Left ventricle myocardium inferior (tissue), 1 donor: ENCODE measurements at places on chromosomes 7 and 10. TPM values are rescaled to one million over a fixed set of nuclear protein-coding genes. Genes with fewer than 3 reads are reported as not detected.

DNA sequence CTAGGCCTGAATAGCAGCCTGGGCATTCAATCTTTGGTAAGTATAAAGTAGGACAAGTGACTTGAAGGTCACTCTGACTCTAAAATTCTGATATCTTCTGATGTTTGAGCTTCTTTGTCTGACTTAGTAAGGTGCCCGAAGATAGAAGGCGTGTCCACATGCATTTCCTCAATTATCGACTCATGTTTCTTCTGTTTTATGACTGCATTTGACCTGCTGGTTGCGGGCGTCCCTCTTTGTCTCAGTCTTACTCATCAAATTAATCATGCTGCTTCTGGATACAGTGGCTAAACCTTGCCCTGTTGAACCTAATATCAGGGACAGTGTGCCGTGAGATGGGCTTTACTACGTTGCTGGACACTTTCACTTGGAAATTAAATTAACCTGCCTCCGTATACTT, 534.1 kb downstream of the SDK1 start:
- H3K27me3 ChIP-seq, result no peaks in the 10 kb centered on the region
- no peak overlapping the region for H3K27ac ChIP-seq
- H3K36me3 ChIP-seq, result no peaks in the 10 kb centered on the region
- no peak for DNase-seq
- no peak overlapping the region for H3K4me3 ChIP-seq

DNA sequence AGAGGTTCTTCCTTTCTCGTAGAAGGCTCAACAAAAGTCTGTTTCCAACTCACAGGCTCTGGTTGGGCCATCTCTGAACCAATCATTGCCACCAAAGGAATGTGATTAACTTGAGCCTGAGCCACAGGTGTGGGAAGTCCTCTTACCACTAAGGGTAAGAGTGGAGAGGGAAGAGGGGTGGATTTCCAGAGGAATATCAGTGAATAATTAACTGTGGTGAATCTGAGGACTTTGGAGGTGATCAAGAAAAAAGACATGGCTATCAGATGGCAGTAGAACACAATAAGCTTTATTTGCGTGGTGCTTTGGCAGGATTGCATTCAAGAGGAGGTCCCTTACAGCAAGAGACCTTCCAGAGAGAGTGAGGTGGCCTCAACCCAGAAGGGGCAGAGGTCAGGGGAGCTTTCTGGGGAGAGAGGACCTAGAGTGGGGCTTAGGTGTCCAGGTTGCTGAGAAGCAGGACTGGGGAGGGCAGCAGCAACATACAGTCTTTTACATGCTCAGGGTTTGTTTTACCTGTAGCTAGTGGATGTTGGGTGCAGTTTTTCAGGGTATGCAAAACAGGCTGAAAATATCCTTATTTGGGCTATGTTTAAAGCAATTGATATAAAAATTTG, 61.4 kb downstream of the BBS9 start:
- no peak for DNase-seq
- H3K27ac ChIP-seq, result no peak overlapping the region
- no peaks in the 10 kb centered on the region for H3K27me3 ChIP-seq
- no peaks in the 10 kb centered on the region for H3K36me3 ChIP-seq
- no peak overlapping the region for H3K4me3 ChIP-seq
- peaks cover 4% of the 10 kb centered on the region for H3K4me1 ChIP-seq

Gene KCNH2
- total RNA-seq, result 94.1 TPM

GRCh38 chr10:62045765-62046521, 144.4 kb downstream of the ARID5B start:
- no peaks in the 10 kb centered on the region for H3K36me3 ChIP-seq
- DNase-seq, result no peak
- peaks cover 71% of the 10 kb centered on the region for H3K4me1 ChIP-seq
- no peaks in the 10 kb centered on the region for H3K27me3 ChIP-seq
- peak overlapping the region; percentile 40 for H3K4me3 ChIP-seq
- H3K27ac ChIP-seq, result peak overlapping the region; percentile 94

Gene HOXA7
- 0.36 TPM for total RNA-seq

GRCh38 chr10:28494420-28494819, 38.5 kb upstream of the WAC start:
- H3K27me3 ChIP-seq, result no peaks in the 10 kb centered on the region
- H3K36me3 ChIP-seq, result no peaks in the 10 kb centered on the region
- no peak for DNase-seq
- no peak overlapping the region for H3K27ac ChIP-seq
- no peak overlapping the region for H3K4me3 ChIP-seq

DNA sequence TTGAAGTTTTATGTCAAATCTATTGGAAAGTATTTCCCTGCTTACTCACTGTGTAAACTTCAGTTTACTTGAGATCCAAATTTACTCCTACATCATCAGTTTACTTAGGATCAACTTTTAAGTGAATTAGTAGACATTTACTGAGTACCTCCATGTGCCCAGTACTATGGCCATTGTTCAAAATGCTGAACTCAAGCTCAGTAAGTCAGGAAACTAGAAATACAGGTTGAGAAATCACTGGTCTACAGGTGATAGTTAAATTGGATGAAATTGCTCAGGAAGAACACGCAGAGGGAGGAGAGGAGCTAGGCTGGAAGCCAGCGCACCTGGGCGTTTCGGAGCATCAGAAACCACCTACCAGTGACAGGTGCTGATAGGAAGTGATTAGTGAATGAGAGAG, 25.5 kb upstream of the EBLN1 start:
- no peak overlapping the region for H3K27ac ChIP-seq
- H3K4me1 ChIP-seq, result no peaks in the 10 kb centered on the region
- no peaks in the 10 kb centered on the region for H3K27me3 ChIP-seq
- no peak for DNase-seq
- H3K36me3 ChIP-seq, result no peaks in the 10 kb centered on the region

DNA sequence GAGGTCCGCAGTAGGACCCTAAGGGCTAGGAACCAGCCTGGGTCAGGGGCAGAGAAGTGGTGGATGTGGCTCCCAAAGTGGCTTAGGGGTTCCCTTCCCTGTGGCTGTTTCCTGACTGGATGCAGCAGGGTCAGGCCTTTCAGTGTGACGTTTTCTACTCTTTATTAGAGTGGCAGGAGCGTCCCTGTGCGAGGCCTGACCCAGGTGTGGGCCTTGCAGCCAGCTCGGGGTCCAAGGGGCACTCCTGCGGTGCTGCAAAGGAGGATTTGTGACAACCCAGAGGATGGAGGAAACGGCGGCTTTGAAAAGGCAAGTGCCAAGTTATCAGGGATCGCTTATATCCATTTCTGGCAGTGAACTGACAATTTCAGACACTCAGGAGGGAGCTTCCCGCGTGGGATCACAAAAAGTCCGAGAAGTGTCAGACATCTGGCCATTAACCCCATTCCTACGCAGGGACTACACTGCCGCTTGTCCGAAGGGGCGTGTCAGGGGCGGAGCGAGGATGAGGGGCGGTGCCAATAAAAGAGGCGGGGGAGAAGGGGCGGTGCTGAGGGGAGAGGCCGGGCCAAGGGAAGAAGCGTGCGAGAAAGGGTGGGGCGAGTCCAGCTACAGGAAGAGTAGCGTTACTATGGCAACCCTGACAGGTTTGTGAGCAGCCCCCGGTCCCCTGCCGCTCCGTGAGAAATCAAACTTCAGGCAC, 98.8 kb upstream of the ZNF722 start:
- H3K27ac ChIP-seq, result peak overlapping the region; percentile 78
- peak overlapping the region; percentile 84 for H3K4me3 ChIP-seq
- H3K27me3 ChIP-seq, result no peaks in the 10 kb centered on the region
- H3K36me3 ChIP-seq, result no peaks in the 10 kb centered on the region
- peaks cover 16% of the 10 kb centered on the region for H3K4me1 ChIP-seq
- DNase-seq, result peak; percentile 85

Gene CALHM2
- total RNA-seq, result 11.3 TPM

Gene ARMH3
- 58.9 TPM for total RNA-seq

DNA sequence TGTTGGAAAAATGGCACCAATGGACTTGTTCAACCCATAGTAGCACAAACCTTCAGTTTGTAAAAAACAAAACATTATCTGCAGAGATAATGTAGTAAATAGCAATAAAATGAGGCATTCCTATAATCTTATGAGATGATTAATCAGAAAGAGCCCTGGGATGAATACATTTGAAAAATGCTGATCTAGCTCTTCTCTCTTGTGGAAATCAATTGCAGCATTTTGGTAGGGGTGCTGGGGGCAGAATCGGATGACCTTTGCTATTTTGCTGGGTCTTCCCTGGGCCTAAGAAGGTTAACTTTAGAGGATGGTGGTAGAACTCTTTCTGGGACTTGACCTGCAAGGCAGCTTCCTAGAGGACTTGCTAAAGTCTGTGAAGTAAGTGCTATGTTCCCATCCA, 163.5 kb downstream of the ADRA2A start:
- no peak overlapping the region for H3K27ac ChIP-seq
- H3K36me3 ChIP-seq, result no peaks in the 10 kb centered on the region
- H3K4me3 ChIP-seq, result no peak overlapping the region
- H3K27me3 ChIP-seq, result peaks cover 18% of the 10 kb centered on the region
- no peaks in the 10 kb centered on the region for H3K4me1 ChIP-seq
- DNase-seq, result no peak

DNA sequence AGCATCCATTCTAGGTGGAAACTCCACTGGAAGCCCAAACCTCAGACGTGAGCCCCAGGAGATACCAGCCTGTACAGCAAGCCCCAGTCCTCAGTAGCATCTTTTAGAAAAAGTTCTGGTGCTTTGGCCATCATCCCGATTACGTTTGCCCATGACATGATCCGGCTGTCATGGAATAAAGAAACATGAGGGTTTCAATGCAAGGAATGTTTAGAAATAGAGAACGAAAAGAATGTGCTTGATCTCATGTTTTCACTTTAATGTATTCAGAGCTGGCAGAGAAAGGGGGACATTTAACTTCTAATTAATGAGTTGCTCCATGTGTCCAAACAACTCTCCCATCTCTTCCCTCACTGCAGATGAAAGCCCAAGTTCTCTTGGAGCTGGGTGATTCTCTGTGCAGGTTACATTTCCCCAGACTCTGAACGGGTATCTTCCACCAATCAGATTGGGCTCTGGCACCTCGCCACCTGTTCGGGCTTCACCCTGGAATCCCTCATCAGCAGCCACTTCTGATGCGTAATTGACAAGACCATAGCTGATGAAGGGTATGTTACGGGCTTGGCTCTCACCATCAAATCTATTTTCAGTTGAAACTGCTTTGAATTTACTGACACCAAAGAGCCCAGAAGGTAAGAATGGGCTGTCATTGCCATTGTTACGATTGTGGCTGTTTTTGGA, 165.3 kb downstream of the PLXNA4 start:
- peak overlapping the region; percentile 55 for H3K27ac ChIP-seq
- H3K27me3 ChIP-seq, result no peaks in the 10 kb centered on the region
- H3K36me3 ChIP-seq, result no peaks in the 10 kb centered on the region
- no peak for DNase-seq
- peaks cover 41% of the 10 kb centered on the region for H3K4me1 ChIP-seq

DNA sequence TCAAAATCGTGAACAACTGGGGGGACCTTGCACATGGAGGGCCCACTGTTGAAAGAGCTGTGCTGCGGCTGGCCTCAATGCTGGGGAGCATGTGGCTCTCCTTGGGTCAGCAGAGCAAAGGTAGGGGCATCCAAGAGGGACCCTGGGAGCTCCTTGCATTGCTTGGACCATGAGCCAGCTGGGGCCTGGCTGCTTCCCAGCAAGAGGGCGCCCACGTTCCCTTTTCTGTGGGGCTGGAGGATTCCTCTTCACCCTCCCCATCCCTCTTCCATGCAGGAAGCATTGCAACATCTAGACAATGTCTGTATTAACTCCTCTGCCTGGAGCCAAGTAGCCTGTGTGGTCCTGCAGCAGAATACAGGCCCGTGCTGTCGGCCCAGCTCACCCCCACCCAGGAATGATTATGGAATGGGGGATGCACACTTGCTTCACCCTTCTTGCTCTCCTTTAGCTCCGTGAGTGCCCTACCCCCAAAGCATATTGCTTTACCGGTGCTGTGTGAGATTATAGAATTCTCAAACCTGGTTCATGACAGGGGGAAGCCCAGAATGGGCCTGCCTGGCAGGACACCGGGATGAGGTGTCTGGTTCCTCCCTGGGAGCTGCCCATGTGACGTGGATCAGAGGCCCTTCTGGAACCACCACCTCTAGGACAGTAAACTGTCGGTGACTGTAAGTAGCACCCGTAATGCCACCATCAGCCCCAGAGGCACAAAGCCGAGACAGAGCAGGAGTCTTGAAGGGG, 61.9 kb downstream of the SYPL1 start:
- peaks cover 9% of the 10 kb centered on the region for H3K4me1 ChIP-seq
- DNase-seq, result no peak
- H3K4me3 ChIP-seq, result no peak overlapping the region
- H3K27ac ChIP-seq, result no peak overlapping the region
- no peaks in the 10 kb centered on the region for H3K27me3 ChIP-seq

Gene RUFY2
- 9.9 TPM for total RNA-seq

- no peaks in the 10 kb centered on the region for H3K36me3 ChIP-seq
- H3K4me1 ChIP-seq, result no peaks in the 10 kb centered on the region
- H3K27me3 ChIP-seq, result no peaks in the 10 kb centered on the region
- DNase-seq, result peak; percentile 21
- no peak overlapping the region for H3K27ac ChIP-seq
- no peak overlapping the region for H3K4me3 ChIP-seq
Observed at GRCh38 chr10:27558612-27559020, 54.5 kb downstream of the RAB18 start.

- no peaks in the 10 kb centered on the region for H3K27me3 ChIP-seq
- H3K4me3 ChIP-seq, result no peak overlapping the region
- H3K27ac ChIP-seq, result no peak overlapping the region
- H3K36me3 ChIP-seq, result no peaks in the 10 kb centered on the region
Observed at GRCh38 chr10:49275896-49276295, 23.1 kb upstream of the C10orf71 start.

DNA sequence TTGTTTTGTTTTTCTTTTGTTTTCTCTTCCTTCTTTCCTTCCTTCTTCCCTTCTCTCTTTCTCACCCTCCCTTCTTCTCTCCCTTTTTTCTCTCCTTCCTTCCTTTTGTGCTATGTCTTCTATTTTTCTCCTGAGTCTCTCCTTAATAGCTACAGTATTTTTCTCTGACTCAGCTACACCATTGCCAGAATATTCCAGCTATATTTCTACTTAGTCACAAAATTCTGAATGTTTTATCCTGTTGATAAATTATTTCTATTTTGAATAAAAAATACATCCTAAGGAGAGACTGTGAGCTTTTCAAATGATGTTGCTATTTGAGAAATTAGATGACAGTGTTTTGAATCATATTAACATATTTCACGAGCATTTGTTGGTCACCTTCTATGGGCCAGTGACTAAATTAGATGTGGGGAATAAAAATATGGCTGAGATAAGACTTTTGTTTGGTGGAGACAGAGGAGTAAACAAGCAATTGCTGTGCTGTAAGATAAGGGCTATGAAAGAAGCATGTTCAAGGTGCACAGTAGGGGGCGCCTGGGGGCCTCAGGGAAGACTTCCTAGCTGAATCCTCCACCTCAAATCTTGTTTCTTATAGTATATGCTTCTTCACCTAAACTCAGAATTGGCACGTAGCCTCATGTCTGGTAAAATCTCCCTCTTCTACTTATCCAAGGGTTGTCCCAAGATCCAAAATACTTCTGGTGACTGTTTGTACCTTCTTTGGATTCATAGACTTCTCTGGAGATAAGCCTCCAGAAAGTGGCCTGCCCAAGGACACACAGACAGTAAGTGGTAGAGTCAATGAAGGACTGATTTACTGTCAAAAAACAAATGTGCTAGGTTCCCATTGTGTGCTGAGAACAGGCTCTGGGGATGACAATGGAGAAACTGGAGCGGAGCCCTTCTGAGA, 115.5 kb upstream of the CREB5 start:
- no peaks in the 10 kb centered on the region for H3K36me3 ChIP-seq
- peaks cover 5% of the 10 kb centered on the region for H3K27me3 ChIP-seq
- peak; percentile 21 for DNase-seq
- peaks cover 10% of the 10 kb centered on the region for H3K4me1 ChIP-seq
- no peak overlapping the region for H3K4me3 ChIP-seq

- no peak overlapping the region for H3K4me3 ChIP-seq
- H3K27ac ChIP-seq, result no peak overlapping the region
- H3K36me3 ChIP-seq, result no peaks in the 10 kb centered on the region
- DNase-seq, result no peak
- H3K4me1 ChIP-seq, result peaks cover 6% of the 10 kb centered on the region
- no peaks in the 10 kb centered on the region for H3K27me3 ChIP-seq
Observed at GRCh38 chr10:48503293-48503911, 101.5 kb downstream of the ARHGAP22 start.

Gene TMUB1
- total RNA-seq, result 30.1 TPM
